GM04503 (cell line): ENCODE measurements at places on chromosomes 1 and 21.

- no peak for DNase-seq
These were observed 3.3 kb downstream of the SSBP3 start for GRCh38 chr1:54402896-54403295.

GRCh38 chr1:215321802-215322201 lies 239.3 kb downstream of the KCNK2 start:
- DNase-seq: no peak

DNA sequence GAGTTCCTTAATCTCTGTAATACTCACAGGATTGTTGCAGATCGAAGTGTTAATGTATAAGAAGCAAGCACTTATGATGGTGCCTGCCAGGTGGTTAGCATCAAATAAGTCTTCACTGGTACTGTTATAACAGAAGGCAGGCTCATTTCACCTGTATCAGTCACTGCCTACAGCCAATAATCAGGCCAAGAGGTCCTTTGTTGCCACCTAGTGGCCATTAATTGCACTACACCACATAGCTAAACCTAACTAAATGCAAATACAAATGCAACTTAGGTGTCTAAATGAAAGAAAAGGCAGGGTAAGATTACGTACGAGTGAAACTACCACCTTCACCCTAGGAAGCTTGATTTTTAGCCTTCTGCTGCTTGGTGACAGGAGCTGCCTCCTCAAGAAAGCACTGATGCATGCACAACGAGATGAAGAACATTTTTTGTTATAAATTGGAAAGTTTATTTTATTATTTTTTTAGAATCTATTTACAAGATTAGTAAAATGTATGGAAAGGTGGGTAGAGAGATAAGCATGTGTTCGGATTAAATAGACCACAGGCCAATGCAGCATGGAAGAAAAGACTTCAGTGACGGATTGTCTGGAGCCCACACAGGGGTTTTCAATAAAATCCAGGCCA lies 334.8 kb upstream of the CAMK1G start:
- DNase-seq: no peak

DNA sequence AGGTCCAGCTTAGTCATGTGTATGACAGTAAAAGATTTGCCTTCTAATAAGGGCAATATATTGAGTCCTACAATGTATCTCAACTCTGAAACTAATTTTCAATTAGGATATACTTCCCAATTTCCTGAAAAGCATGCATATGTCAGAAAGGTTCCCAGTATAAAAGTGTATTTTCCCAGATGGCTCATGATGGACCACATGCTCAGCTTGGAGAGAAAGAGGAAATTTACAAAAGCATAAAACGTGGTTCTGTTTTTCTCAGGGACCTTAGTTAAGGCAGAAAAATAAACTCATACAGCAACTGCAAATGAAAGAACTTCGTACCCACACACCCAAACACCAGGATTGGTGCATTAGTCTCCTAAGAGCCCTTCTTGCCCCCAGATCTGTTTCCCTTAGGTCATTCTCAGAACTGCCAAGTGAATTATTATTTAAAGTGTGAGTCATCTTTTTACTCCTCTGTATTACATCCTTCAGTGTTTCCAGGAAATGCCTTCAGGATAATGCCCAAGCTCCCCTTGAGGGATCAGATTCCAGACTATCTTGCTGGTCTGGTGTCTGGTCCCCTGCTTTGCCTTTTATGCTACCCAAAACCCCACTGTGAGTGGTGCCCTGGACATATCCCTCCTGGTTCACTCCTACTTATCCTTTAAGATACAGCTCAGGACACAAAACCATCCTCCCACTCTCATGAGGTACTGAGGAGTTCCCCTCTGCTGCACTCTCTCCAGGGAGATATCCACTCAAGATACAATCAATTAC lies 57.4 kb downstream of the SSX2IP start:
- DNase-seq: peak; percentile 31

GRCh38 chr21:44846485-44847260 lies 26.8 kb downstream of the PTTG1IP start:
- DNase-seq: no peak

DNA sequence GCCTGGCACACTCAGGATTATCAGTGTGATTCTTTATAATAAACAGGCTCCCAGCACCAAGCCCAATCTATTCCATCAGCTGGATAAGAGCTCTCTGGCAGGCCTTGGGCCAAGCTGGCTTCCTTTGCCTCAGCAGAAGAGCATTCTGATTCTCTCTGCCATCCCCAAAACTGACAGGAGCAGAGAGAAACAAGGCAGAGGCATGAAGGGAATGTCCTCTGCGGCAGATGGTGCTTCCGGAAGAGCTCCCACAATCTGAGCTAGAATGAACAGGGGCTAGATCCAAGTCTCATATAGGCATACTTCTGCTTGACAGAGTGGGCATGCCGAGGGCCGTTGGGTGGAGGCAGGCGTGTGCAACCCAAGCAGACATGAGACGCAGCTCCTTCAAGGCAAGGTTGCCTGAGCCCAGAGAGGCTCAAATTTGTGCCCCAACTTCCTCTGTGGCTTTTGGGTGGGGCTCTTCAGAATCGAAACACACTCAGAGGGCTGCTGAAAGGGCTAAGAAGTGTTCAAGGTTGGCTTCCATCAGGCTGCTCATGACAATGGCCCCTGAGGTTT lies 4.0 kb downstream of the CAPN2 start:
- peak; percentile 45 for DNase-seq

DNA sequence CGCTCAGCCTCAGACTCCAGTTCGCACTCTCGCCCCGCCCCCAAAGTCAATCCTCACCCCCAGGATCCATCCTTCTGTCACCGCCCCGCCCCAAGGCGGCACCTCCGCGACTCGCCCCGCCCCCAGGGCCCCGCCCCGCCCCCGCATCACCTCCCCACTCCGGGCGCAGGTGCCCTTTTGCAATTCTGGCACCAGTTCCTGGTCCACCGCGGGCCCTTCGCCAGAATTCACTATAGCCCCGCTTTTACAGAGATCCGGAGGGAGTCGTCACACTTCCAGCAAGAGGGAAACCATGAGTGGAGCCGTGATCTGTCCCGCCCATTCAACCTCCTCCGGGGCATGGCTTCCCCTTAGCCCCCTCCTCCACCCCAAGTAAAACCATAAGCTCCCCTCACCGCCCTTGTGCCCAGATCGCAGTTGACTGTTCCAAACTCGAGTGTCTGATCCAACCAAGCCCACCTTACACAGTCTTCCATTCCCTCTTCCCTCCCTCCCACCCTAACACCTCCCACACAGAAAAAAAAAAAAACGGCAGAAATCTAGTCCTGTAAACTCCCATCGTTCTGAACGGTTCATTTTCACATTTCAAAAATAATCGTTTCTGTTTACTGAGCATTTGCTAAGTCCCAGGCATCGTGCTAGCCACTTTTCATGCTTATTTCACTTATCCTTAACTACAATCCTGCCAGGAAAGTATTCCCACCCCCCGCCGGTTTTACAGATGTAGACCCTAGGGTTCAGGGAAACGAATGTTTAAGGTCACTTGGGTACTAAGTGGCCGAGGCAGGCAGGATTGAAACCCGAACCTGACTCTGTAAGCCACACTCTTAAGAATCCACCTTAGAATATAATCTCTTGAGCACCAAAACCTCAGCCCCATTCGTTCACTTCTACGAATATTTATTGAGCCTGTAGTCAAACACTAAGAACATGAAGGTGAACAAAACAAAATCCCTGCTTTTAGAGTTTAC lies 1.3 kb upstream of the DNAJC16 start:
- peak; percentile 68 for DNase-seq

GRCh38 chr1:202203238-202204039 lies 9.8 kb downstream of the LGR6 start:
- DNase-seq: no peak

DNA sequence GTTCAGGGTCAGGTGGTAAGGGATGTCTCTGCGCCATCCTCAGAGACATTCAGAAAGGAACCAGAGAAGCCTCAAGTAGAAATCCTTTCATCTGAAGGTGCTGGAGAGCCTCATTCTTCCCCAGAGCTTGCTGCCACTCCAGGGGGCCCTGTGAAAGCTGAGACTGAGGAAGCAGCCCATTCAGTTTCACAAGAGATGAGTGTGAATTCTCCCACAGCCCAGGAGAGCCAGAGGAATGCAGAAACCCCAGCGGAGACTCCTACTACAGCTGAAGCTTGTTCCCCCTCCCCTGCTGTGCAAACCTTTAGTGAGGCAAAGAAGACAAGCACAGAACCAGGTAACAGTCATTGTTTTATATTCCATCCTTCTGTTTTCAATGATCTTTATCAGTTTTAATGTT lies 38.7 kb downstream of the ZBTB40 start:
- no peak for DNase-seq

GRCh38 chr1:77686796-77687518 lies 4.5 kb upstream of the ZZZ3 start:
- no peak for DNase-seq

GRCh38 chr21:44789880-44790279 lies 11.7 kb downstream of the UBE2G2 start:
- peak; percentile 67 for DNase-seq

DNA sequence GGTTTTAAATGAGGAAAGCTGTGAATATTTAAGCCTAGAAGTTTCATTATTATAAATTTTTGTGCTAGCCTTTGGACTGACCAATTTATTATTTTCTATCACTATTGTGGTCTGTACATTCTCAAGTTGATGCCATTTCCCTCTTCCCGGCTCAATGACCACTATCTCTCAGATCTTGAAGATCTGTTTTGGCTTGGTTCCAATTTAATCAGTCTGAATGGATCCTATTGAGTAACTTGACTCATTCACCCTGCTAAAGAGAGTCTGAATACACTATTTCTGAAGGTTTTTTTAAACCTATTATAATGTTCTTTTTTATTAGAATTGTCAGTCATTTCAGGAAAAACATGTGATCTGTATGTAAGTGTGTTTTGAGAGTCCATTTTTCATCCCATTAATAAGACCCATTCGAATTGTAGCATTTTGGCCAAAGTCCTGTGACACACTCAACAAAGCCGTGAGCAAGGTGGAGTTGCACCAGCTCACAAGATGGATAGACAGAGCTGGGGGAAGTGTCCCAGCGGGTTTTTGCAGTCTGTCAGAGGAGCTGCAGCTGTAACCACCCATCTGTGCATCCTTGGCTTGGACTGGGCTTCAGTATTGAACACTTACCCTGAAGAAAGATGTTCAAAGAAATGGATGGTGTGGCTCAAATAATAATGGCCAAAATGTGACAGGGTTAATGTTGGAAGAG lies 145.6 kb downstream of the NFIA start:
- no peak for DNase-seq

- no peak for DNase-seq
These were observed 29.5 kb downstream of the ADGRB2 start for GRCh38 chr1:31734582-31735107.

GRCh38 chr21:14903172-14903865 lies 161.5 kb downstream of the NRIP1 start:
- DNase-seq: no peak

GRCh38 chr21:24903994-24904635 lies 703.2 kb downstream of the MRPL39 start:
- DNase-seq: no peak

GRCh38 chr1:94068096-94068998 lies 52.6 kb downstream of the ABCA4 start:
- DNase-seq: no peak

- peak; percentile 11 for DNase-seq
These were observed 639 bp upstream of the SPATA1 start for GRCh38 chr1:84505493-84506001.

GRCh38 chr1:207941665-207942064 lies 30.7 kb upstream of the CD34 start:
- no peak for DNase-seq

DNA sequence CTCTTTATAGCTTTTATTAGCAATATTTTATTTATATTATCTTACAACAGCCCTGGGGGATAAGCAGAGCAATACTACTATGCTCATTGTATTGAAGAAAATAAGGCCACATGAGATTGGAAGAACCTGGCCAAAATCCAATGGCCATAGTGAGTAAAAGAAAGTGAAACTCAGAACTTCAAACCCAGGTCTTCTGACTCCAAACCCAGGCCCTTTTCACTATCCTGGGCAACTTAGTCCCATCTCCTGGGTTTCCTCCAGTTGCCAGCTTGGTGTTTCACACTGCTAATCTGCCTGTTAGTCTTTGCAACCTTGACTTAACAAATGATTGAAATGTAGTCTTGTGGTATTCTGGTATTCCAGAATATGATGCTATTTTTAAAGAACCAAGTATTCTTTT lies 22.4 kb upstream of the EXO1 start:
- DNase-seq: no peak

GRCh38 chr1:234970401-234970730 lies 158.3 kb downstream of the TOMM20 start:
- no peak for DNase-seq

- peak; percentile 80 for DNase-seq
These were observed 38.3 kb downstream of the ECE1 start for GRCh38 chr1:21251773-21252471.

- DNase-seq: no peak
These were observed 1471.7 kb upstream of the B3GALT2 start for GRCh38 chr1:194658090-194658439.

DNA sequence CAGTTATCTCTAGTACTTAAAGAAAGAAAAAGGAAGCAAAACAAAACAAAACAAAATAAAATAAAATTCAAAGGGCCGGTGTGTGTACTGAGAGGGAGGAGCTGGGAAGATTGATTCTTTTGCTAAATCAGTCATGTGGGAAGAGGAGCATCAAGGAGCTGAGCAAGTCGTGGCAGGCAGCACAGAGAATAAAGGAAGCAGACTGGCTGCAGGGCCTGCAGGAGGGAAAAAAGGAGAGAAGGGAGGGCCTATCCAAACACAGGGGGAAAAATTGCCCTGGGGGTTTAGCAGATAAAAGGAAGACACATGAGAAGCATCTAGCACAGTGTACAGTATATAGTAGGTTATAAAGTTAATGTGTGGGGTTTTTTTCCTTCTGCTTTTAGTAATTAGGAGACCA lies 27.6 kb downstream of the AGO4 start:
- DNase-seq: no peak

GRCh38 chr1:192506741-192507155 lies 68.8 kb upstream of the RGS1 start:
- DNase-seq: no peak

- DNase-seq: no peak
These were observed 1.5 kb upstream of the HSPA13 start for GRCh38 chr21:14384453-14384852.

DNA sequence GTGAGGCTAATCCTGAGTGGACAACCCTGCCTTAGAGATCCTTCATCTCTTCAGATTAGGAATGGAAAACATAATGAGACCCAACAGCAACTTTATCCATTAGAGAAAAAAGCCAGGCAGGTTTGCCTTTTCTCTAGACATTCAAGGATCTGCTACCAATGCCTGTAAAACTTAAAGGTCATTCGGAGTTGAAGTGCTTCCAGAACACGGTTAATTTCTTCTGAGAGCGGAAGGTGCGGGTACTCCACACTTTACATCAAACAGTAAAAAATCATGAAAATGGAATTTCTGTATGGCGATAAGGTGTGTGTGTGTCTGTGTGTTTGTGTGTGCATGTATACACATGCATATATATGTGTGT lies 65.2 kb upstream of the PRKACB start:
- DNase-seq: no peak

DNA sequence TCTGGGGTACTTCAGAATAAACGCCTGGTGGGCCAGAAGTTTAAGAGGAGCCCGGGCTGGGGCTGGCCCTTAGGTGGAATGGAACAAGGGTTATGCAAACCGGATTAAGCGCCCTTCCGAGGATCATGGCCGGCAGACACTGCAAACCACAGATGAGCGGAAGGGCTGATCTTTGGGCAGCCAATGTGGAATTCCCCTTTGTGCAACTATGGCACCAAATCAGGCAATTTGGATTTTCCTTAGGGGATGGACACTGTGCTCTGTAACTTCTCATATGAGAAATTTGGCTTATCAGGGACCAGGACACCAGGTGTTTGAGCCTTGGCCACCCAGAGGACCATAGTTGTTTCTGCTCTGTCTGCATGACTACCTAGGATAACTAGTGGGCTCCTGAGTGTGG lies 5.7 kb upstream of the IL10 start:
- no peak for DNase-seq
